Hypothalamus (tissue), 51 donors: ENCODE measurements at places on chromosomes 5 and 9.

GRCh38 chr9:15361737-15362136 lies 54.7 kb upstream of the TTC39B start:
- no peak for DNase-seq

- DNase-seq: no peak
Observed at GRCh38 chr9:96859461-96860198, 5.3 kb upstream of the ZNF782 start.

DNA sequence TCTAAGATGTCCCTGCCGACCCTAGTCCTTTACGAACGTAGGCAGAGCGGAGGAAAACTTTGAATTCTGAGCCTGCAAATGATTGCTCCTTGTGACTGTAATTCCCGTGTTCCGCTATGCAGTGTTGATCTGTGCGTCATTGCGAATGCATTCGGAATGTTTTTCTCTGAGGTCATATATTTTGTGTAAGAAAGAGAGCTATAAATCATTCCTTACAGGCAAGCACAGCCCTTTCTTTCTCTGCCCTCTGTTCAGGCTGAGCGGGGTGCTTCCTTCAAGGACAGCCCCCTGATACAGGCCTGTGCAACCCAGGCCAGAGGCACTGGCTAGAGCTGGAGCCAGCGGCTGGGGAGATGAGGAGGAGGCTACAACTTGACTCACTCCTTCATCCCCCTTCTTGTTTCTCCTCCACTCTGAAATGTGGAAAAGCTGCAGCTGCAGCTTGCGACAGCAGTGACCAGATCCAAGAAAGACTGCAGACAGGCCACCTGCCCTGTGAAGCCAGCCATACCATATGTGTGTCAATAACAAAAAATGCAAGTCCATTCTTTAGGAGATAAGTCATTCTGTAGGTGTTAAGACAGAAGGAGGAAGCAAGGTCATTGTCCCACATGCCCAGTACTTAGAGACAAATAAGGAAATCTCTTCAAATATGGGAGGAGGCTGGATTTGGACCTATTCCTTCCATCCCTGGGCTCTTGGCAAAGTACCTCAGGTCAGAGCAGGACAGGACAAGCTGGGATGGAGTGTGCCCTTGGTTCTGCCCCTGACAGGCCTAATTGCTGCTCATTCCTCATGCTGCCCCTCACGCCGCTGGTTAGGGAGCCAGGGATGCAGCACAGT lies 345.7 kb upstream of the WWC1 start:
- no peak for DNase-seq

DNA sequence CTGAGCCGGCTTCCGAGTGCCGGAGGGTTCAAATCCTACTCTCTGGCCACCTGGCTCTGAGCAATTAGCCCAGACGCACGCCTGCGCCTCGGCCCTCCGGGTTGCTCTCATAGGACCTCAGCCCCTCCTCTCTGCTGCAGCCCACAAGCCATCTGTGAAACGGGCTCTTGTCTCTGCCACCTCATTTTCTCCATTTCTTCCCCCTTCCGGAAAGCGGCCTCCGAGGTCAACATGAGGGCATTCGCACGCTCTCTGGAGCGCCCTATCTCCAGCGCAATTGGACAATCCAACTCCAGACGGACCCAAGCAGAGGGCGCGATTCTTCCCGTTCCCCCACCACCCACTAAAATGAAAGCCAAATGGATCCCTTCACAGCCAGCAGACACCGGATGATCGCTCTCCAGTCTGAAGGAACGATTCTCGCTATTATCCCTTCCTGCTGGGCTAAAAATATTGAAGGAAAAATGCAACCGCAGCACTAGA lies 41.5 kb downstream of the VAV2 start:
- DNase-seq: no peak

- DNase-seq: no peak
Observed at GRCh38 chr9:20319241-20319640, 303.1 kb downstream of the MLLT3 start.

GRCh38 chr5:39223565-39224156 lies 4.3 kb upstream of the FYB1 start:
- DNase-seq: no peak

DNA sequence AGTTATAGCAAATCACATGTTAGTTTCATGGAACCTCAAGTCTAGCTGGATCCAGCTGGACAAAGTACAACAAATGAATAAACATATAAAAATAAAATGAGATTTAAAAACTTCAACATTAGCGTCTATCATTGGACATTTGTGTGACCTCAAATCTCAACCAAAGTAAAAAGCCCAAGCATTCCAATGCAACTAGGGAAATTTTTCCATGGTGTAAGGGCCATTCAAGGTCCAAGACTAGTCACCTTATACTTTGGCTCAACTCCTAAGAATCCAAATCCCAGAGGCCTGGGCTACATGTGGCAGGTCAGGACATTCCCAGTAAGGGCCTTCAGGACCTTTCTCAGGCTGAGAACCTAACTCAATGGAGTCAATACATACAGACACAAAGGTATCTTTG lies 137.4 kb upstream of the DMAC1 start:
- no peak for DNase-seq

DNA sequence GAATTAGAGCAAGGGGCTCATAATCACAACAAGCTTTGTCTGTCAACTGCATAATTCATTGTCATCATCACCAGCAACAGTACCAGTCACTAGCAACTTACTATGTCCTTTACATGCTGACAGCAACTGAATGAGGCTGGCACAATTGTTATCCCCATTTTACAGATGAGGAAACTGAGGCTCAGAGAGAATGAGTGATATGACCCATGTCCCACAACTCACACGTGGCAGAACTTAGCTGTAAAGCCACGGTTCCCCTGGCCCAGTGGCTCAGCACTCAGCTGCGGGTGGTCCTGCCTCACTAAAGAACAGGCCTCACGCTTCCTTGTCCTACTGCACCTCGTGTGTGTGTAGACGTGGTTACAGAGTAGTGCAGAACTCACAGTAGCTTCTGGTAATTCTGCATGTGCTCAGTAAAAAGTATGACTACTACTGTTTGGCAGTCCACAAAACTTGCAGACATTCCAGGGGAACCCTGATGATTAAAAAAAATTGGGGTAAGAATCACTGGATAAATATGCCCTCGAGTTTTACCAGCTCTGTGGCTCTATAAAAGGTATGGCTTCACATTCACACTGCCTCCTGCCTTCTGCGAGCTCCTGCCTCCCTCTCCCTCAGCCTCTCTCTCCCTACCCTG lies 30.2 kb downstream of the AFAP1L1 start:
- DNase-seq: no peak

- DNase-seq: no peak
Observed at GRCh38 chr5:59724482-59725391, 168.8 kb downstream of the PDE4D start.

DNA sequence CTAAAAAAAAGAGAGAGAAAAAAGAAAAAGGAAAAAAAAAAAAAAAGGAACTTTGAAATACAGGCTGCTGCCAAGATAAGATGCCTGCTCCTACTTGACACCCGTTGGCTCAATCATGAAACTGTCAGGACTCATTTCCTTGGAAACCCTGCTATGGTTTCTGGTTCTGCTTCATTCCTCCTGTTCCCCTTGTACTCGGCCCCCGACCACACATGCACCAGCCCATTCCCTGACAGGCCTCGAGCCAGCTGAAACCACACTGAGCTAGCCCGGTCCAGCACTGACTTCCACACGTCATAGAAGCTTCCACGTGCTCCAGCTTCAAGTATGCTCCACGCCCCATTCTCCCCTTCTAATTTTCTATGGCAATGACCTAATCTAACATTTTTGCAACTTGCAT lies 93.2 kb downstream of the MYO10 start:
- DNase-seq: no peak

- no peak for DNase-seq
Observed at GRCh38 chr9:115162946-115163345, 45.0 kb upstream of the TNC start.

DNA sequence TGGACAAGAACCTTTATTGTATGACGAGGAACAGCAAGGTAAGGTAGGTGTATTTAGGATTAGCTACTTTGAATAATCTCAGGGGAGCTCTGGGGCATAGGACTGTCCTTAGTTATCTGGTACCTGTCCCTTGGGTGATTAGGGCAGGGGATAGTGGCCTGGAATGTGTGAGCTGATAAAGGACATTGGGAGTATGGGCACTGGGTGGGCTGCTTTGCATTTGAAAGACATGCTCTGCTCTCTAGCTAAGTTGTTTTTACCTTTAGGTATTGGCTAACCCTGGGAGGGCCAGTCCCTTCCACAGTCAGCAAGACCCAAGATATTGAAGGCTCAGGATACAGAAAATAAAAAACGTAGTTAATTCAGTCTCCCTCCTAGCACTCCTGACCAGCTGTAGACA lies 282.8 kb upstream of the C9orf72 start:
- DNase-seq: no peak
